ENCODE measurements at places on chromosomes 2 and 18. TPM values are rescaled to one million over a fixed set of nuclear protein-coding genes. Genes with fewer than 3 reads are reported as not detected.
A peak's percentile ranks its signal among the peaks of the same experiment; 100 is the strongest.

- DNase-seq: no peak
Observed at GRCh38 chr2:144159240-144159639, 360.7 kb downstream of the ZEB2 start.

DNA sequence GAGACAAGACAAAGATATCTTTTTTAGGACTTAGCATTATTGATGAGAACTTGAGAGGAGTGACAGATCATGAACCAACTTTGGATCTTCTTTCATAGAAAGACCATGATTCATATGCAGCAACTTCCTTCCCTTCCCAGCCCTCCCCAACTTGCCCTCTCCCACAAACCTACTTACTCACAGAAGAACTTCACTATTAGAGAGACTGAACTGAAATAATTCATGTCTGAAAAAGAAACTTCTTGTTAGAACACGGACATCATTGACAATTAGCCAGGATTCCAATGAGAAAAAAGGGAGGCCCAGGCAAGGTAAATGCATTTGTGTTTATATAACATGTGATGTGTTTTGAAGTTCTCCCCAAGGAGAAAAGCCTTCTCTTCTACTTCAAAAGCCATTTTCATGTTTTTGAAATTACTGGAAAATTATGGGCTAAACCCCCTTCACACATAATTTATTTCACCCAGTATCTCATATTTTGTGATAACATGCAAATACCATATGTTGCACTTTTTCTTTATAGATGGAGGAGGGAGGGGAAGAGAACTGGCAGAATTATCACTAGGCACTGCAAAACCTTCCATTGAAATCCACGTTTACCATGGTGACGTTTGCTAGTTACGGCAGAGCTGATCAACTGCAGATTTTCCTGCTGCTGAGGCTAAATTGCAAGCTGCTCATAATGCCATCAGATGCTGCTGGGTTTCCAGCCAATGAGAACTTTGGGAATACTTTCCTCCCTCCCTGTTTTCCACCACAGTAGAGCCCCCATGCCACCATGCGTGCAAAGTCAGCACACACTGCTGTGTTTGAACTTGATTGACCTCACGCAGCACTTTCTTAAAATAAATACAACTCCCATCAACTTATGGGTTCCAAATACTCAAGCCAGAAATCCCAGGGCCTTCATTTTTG is 294.7 kb downstream of the MEIS1 start:
- no peak for DNase-seq

DNA sequence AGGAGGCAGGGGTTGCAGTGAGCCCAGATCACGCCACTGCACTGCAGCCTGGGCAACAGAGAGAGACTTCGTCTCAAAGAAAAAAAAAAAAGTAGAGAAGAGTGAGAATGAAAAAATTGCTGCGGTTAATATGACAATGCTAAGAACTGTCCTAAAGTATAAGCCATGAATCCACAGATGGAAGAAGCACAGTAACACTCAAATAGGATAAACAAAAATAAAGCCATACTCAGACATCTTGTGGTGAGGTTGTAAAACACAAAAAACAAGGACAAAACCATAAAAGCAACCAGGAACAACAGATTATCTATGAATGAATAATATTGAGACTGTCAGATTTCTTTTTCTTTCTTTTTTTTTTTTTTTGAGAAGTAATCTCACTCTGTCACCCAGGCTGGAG is 23.0 kb downstream of the POLR2D start:
- no peak for DNase-seq

Gene LIPT1
- total RNA-seq: 7.2 TPM

- no peak for DNase-seq
Observed at GRCh38 chr2:16669388-16669787, 3.8 kb upstream of the CYRIA start.

DNA sequence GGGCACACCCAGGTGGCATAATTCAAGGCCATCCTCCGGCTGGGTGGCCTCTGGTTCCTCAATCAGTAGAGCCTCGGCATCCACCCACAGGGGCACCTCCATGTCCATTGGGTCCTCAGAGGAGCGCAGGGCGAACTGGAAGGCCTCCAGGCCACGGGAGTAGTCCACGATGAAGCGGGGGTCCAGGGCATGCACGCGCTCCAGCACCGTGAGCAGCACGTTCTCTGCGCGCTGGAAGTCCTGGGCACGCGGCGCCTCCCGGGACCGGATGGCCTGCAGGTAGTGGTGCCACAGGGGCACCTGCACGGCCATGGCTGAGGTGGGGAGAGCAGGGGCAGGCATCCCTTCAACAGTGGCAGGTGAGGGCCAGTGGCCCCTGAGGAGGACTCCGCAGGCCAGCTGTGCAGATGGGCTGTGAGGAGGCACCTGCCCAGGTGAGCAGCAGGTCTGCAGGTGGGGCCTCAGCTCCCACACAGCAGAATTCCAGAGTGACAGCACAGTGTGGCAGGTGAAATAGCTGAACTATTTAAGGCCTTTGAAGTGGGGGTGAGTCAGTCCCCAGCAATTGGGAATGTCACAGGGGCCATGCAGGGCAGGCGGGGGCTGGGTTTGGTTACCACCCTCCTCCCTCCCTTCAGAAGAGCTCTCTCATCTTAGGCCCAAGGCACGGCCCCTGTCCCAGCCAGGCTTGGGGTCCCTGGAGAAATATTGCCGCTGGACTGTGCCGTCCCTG is at the start of gene MAB21L4:
Gene MAB21L4, minus strand, starts transcription at position 501 of the 733 bp plus-strand sequence. Its CDS starts 159 bp downstream, at position 342.
- peak; percentile 43 for DNase-seq

All from A172 (cell line).